Stimulated activated CD4-positive, alpha-beta T cell treated with anti-CD3 and anti-CD28 coated beads, Interleukin-1b, Interleukin-23, amount 100 ng/mL, for 48 hours (primary cell): ENCODE measurements at places on chromosomes 1 and 21.
A peak's percentile ranks its signal among the peaks of the same experiment; 100 is the strongest.

DNA sequence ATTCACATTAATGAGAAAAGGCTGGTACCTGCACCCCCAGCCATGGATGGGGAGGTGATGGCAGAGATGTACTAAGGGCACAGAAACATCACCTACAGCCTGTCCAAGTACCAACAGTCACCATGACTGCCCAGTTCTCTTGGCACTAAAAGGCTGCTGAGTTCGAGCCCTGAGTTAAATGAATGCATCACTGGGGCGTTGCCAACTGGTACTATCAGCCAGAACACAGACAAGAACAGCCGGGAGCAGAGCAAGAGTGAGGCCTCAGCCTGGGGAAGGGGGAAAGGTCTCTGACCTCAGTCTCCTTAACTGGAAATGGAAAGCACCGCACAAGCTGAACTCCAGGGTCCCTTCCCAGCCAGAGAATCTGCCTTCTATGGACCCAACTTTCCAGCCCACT, 60.5 kb downstream of the GLIS1 start:
- no peak for DNase-seq

- DNase-seq: no peak
Observed at GRCh38 chr1:1242461-1243265, 3.9 kb downstream of the C1QTNF12 start.

- DNase-seq: no peak
Observed at GRCh38 chr1:204255966-204256365, 42.2 kb upstream of the GOLT1A start.

DNA sequence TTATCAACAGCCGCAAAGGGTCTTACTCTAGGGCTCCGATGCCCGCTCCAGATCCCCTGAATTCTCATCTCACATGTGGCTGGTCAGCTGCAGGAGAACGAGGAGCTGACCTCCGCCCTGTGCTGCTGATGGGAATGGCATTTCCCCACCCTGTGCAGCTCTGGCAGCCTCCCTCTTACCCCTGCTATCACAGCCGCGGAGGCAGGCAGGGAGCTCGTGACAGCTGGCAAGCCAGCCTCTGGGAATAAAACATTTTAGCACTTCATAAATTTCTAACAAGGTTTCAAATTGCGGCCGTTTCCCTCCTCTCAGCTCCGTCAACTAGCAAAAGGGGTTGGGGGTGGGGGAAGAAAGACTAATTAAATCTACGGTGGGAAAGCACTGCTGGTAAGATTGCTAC, 81.1 kb downstream of the DSCAM start:
- no peak for DNase-seq

DNA sequence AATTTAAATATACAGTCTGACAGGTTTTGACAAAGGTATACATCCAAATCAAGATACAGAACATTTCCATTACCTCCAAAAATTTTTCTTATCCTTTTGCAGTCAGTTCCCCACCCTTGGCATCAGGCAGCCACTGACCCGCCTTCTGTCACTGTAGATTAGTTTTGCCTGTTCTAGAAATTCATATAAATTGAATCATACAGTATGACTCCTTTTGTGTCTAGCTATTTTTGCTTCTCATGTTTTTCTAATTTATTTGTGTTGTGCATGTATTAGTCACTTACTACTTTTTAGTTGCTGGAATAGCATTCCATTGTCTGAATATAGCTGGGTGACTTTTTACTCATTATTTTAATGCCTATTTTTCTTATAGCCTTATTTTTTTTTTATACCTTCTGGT, 3.8 kb downstream of the UTP25 start:
- no peak for DNase-seq

DNA sequence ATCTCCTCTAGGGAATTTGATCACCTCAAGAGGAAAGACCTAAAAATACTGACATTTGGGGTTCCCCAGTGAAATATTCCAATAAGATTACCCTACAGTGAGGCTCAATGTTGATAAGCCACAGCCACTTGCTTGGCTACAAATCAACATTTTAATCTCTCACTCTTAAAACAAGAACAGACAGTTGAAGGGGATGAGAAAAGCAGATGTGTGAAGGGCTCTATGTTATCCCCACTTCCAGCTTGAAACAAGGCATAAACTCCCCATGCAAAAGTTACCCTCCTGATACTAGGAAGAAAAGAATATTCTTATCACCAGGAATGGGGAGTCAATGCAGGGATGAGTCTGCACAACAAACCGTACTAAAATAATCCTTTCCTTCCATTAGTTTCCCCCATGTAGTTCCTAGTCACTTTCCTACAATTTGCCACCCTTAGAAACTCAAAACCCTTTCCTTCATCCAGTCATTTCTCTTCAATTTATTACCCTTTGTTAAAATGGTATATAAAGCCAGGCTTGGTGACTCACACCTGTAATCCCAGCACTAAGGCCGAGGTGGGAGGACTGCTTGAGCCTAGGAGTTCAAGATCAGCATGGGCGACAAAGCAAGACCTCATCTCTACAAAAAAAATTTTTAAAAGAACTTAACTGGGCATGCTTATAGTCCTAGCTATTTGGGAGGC, 29.5 kb downstream of the LPGAT1 start:
- DNase-seq: no peak

DNA sequence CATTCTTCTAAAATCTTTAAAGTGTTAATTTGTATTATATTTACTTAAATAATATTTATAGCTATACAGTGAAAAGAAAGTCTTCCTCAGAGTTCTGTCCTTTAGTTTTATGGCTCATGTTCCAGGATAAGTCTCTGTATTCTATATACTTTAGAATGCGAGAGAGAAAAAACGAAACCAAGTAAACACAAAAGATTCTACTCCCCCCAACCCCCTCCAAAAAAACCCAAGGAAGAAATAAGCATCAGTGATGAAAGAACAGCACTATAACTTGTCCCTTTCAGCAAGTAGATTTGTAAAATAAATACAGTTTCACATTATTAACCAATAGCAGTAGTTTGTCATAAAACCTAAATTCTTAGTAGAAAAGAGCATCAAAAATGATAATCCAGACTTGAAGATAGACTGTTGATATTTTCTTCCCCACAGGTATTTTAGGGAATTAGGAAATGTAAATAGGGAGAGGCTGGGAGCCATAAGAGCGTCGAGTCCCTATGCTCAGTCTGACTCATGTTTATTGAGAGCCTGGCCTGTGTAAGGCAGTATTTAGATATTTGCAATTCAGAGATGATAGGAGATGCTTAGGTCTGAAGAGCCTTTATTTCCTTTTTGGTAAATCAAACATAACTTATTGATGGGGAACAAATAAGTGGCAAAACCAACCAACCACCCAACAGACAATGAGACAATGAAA, 35.5 kb downstream of the CDC14A start:
- no peak for DNase-seq

DNA sequence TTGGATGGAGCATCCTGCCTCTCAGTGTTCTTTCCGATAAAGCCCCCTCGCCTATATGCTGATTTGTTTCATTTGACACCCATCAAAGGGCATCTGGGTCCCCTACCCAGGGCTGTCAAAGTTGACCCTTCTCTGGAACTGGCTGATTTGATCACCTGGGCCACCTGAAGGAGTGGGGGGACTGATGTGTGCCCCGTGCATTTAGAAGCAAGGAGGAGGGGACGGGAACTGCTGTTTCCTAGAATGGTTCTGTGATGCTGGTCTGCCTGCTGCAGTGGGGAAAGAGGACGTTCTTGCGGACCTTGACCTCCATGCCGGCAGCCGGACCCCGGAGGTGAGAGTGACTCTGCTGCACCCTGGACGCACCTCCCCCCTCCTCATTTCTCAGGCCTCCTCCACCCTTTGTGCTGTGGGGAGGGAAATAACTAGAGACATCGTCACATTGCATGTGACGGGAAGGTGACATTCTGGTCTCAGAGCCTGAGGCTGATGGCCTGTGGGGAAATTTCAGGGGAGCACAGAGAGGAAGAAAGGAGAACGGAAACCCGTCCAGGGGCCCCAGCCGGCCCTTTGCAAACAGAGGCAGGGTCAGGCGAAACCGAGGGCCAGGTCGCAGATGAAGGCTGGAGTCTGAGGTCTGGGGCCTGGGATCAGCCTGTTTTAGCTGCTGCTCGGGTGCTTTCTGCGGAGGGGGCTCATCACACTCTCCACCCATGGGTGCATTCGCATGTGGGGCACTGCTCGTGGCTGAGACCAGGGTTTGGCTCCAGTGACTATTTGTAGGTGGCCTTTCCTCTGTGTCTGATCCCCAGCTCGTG, 25.7 kb downstream of the CRYAA start:
- DNase-seq: no peak

DNA sequence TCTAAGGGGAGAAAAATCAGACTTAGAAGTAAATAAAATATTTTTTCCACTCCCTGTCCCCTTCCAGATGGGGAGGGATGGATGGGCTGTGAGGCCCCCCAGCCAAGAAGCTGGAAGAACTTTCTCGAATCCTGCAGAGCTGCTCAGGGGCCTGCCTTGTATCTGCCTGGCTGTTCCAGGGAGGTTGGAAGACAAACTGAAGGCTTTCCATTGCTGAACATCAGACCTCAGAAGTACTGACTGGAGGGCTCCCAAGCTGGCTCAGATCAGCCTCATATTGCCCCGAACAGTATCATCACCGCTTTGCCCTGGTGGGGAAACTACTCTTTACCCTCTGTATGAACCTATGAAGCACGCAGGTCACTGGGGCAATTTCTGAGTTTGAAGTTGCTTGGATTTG, 12.4 kb upstream of the F3 start:
- no peak for DNase-seq

DNA sequence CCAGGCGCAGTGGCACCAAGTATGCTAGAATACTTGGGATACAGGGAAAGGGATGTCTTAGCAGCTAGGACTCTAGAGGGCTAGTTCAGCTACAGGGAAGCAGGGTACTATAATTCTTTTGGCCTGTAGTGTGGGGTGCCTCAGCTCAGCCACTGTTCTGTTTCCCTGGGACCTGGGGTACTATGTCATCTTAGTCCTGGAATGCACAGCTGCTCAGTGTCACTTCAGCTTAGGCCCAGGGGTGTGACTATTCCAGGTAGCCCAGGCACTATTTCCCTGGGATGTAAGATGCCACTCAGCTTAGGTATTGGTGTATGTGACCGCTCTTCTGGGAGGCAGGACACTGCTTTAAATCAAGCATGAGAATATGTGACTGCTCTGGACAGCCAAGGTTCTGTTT, 34.1 kb downstream of the RGSL1 start:
- DNase-seq: no peak

- DNase-seq: peak; percentile 8
Observed at GRCh38 chr1:118185084-118185832, at the start of gene SPAG17. Gene SPAG17 (minus strand): TSS chr1:118185228. CDS start chr1:118185157, 71 bp downstream.

DNA sequence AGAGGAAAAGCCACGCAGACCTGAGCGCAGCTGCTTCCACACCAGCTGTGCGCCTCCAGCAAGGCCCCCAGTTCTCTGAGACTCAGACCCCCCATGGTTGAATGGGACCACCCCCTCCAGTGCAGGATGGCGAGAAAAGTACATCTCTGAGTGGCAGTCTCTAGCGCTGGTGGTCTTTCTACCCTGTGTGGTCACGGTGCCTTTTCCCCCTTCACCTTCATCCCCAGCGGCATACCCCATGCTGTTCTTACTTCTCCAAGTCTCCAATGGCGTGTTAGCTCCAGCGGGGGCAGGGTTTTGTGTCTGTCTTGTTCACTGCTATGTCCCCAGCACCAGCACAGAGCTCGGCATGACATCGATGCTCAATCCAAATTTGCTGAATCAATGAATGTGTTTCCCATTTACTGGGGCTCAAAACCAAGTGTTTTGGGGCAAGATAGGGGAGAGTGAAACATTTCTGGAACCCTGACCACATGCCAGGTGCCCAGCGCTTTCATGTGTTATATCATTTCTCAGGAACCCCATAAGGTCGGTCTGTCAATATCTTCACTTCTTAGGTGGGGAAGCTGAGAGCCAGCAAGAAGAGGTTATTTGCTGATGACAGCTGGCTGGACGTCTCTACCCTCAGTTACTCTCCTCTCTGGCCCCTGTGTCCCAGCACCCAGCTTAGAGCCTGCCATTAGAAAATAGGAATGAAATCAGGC, 959 bp upstream of the SDC3 start:
- DNase-seq: no peak

DNA sequence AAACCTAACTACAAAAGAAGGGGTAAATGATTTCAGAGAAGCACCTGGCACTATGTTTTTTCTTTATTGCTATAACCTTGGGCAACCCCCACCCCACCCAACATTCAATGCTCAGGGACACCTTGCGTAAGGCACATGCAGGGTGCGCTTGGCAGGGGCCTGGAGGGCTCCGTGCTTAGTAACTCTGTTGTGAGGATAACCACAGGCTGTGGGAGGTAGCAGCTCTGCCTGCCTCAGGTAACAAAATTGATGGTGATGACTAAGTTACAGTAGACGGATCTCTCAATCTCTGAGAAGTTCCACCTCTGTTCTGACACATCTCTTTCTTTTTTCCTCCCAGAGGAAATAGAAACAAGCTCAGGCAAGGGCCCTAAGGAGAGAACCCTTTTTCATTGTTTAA, 8.7 kb upstream of the CCN1 start:
- no peak for DNase-seq

DNA sequence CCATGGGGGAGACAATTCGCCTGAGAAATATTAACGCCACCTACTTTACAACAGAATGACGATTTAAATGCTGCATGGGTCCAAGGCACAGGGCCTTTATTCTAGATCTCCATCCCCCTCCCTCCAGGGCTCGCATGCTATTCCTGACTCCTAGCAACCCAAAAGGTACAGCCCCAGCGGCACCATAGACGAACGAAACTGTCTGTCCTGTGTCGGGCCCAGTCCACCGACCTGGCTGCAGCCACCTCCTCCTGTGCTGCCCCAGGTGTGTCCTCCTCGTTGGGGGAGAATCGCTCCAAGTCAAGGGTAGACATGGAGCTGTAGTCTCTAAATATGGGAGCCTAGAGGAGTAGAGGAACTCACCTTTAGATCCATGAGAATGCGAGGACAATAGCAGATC, 196.5 kb downstream of the TOMM20 start:
- no peak for DNase-seq
